Adrenal gland (tissue), 19 donors: ENCODE measurements at places on chromosomes 5 and 9. TPM values are rescaled to one million over a fixed set of nuclear protein-coding genes. Genes with fewer than 3 reads are reported as not detected.

DNA sequence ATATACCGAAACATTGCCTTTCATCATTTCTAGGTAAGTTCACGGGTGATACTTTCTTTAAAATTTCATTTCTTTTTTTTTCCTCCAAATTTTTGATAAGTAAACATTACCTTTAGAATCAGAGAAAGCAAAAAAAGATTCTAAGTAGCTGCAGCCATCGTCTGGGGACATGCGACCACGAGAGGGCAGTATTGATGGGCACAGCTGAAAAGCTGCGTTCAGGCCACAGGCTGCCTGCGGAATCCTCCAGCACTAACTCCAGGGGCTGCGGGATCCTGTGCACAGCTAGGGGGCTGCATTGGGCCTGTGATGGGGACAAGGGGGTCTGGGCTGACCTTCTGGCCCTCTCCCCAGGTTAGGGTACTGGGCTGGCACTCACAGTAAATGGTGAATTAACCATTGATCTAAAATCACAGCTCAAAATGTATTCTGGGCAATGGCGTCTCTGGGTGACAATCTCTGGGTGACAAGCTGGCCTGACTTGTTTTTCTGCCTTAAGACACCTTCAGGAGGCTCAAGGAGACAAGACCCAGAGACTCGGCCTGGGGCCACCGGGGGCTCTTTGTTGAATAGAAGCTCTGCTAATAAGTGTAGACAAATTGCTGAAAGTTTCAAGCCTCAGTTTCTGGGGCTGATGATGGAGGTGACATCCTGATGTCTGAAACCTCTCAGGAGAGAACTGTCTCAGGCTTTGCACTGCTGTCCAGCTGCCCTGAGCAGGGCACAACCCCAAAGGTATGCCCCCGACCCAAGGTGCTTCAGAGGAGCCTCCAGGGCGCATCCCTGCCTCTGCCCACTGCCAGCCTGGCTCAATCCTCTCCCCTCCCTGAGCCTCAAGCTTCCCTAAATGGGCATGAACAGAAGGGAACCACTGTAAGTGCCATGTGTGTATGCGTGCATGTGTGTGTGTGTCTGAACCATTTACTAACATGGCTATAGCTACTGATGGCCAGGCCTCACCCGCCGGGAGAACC, 44.3 kb upstream of the SARDH start:
- DNase-seq = peak; percentile 77

GRCh38 chr5:167008705-167009104, 1282.7 kb upstream of the WWC1 start:
- no peak for DNase-seq

NR2F1-AS1 gene
- total RNA-seq = 18.5 TPM

DNA sequence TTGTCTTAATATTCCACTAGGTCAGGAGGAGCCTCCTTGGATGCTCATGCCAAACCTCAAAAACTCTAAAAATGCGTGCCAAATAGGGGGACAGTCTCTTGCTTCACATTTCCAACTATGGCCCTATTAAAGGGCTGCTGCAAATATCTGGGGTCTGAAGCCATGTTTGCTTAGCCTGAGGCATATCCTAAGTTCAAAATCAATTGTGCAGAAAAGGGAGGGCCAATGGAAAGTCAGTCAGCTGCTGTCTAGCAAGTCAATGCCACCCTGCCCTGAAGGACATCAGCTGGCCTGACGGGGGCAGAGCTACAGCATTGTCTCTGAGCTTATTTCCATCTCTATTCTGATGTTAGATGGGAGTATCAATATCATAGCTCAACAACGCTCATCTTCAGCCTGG, 93.6 kb downstream of the SH3TC2 start:
- no peak for DNase-seq

DNA sequence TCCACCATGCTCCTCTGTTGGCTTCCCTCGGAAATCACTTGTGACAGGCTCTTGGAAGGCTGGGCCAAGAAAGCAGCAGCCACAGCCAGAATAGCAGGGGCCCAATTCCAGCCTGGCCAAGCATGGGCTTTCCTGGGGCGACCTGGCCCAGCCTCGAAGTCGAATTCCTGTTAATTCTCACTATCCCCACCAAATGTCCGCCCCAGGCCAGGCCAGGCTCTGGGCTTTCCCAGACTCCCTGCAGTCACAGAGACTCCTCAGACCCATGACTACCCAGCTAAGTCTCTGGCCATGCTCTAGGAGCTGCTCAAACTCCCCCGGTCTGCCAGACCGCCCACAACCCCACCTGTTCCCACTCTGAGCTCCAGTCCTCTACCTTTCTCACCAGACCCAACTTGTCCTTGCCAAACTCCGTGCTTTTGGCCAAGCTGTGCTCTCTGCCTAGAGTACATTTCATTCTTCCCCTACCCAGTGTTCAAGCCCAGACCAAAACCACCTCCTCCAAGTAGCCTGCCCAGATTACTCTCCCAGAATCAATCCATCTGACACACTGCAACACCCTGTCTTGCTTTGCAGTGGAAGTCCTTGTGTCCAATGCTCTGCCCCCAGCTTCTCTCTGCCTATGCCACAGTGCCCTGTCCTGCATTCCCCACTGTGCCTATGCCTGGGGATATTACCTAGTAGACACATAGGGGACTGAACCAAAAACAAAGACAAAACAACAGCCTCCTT, 26.2 kb downstream of the SHB start:
- DNase-seq = no peak

DNA sequence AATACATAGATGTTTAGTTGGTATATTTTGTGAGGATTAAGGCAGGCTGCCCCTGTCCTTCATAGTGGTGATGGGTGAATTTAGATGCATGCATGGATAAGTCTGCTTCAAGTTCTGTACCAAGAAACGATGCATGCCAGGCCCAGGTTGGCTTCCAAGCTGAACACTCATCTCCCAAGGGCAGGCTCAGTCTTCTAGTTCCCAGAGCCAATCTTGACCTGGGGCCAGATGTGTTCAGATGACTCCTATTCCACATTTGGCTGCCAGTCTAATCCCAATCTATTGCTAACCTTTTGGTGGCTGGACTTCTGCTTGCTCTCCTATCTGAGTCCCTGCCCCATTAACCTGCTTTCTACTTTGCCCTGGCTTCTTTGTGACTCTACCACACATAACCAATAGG, 18.5 kb upstream of the SNAPC3 start:
- DNase-seq = no peak

DNA sequence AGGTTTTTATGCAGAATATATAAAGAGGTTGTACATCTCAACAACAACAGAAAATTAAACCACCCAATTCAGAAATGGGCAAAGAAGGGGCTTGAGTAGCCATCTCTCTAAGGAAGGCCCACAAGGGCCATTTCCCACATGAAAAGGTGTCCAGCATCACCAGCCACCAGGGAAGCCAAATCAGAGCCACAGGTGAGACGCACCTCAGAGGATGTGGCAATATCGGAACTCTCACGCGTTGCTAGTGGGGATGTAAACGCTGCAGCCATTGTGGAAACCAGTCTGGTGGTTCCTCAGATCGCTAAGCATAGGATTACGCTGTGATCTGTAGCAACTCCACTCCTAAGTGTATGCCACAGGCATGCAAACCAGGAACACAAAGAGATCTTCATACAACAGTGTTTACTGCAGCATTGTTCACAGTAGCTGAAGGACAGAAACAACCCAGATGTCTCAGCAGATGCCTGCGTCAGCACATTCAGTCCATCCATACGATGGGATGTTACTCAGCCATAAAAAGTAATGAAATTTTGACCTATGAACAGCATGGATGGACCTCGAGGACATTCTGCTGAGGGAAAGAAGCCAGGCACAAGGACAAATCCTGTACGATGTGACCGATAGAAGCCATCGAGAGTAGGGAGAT, 84.3 kb upstream of the CACNA1B start:
- no peak for DNase-seq

GRCh38 chr9:121728916-121729315, 77.5 kb downstream of the DAB2IP start:
- DNase-seq = no peak

RNF208 gene
- 21.6 TPM for total RNA-seq

GRCh38 chr5:89396278-89396954, 513.4 kb upstream of the MEF2C start:
- peak; percentile 15 for DNase-seq

BTNL3 gene
- 0.14 TPM for total RNA-seq

C9 gene
- not detected for total RNA-seq

WNK2 gene
- total RNA-seq = 1.1 TPM

DNA sequence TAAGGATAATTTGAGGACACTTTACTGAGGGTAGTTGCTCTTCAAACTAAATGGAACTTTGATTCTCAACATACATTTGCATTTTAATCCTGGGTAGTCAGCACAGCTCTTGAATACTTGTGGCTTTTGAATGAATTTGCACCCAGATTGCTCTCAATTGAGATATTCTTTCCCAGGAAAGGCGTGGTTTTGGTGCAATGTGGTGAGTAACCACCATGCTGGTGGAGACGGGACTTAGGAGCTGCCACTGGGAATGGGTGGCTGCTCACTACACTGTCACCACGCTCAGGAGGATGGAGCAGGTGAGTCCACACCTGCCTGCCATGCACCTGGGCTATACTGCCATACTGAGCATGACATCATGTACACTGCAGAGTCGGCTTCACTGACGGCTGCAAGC, 99.2 kb downstream of the IRX1 start:
- DNase-seq = no peak

CER1 gene
- total RNA-seq = not detected
